NCI-H82 (cell line): ENCODE measurements at places on chromosomes 1 and 21.

DNA sequence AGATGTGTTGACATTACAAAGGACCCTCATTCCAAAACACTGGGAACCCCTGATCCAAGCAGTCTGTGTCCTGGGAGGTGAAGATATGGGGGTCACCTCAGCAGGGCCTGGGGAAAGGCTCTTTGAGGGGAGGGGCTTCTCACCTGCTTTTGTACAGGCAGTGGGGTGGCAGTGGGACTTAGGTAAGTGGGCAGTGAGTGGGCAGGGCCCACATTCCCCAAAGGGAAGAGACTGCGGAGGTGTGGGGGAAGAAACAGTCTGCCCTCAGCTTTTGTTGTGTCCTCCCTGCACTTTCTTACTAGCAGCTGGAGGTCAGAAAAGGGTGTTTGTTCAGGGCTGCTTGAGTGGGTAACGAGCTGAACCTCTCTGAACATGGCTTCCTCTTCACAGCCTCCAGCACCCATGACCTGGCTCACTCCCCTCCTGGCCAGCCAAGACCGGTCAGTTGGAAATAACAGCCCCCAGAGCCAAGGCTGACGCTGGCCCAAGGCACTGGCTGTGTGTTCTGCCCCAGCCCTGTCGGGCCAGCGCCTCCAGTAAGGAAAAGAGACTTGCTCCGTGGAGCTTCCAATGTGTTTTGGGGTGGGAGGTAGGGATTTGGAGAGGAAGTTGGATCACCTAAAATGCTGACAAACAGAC is 173.5 kb downstream of the PSMG1 start:
- DNase-seq = no peak

DNA sequence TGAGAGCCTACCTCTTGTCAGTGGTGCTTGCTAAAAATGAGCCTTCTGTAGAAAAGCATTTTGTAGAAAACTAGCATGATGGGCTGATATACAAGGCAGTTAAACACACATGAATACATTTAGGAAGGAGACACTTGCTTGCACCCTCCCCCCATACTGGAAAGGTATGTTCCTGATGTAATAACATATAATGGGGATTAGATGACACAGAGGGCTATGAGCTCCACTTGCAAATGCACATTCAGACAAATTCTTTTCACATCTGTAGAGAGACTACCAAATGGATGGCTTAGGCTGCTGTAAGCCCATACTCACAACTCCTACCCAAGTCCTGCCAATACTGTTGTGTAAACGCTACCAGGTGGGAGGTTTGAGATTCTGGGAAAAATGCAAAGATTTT is 634.0 kb downstream of the SMYD3 start:
- DNase-seq = no peak

GRCh38 chr1:60916906-60917305 is 165.5 kb upstream of the NFIA start:
- peak; percentile 98 for DNase-seq

DNA sequence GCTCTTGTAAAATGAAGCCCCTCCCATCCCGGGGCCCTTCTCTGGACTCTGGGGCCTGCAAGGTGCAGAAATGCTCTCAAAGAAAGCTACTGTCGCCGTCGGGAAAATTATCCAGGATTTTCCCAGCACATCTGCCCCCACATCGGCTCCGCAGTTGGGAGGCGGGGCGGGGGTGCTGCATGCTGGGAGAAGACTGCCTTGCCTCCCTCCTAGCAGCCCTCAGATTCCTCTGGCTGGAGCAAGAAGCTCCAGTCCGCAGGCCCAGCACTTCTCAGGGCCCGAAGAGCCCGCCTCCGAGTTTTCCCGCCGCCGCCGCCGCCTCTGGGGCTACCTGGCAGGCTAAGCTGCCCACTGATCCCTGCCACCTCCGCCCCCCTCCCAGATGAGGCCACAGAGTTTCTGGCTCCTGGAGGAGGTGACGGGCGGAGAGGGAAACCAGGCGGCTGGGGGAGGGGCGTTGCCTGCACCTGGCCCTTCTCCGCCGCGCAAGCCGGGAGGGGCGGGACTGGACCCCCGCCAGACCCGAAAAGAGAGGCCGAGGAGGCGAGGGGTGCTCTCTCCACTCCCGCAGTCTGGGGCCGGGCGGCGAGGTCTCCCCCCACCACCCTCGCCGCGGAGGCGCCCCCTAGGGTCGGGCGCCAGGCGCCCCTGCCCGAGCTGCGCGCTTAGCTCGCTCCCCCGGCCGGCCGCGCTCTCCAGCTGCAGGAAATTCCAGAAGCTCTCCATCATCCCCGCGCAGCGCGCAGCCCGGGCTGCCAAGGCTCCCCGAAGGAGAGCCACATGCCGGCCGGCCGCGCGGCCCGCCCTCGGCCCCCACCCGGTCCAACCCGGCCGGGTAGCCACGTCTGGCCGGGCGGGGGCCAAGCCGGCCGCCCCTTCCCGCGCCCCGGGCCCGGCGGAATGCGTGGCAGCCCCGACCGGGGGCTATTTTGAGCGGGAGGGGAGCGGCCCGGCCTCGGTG is 28.8 kb downstream of the AHDC1 start:
- DNase-seq = peak; percentile 91

GRCh38 chr21:46205766-46206162 is 21.5 kb upstream of the SPATC1L start:
- DNase-seq = no peak

DNA sequence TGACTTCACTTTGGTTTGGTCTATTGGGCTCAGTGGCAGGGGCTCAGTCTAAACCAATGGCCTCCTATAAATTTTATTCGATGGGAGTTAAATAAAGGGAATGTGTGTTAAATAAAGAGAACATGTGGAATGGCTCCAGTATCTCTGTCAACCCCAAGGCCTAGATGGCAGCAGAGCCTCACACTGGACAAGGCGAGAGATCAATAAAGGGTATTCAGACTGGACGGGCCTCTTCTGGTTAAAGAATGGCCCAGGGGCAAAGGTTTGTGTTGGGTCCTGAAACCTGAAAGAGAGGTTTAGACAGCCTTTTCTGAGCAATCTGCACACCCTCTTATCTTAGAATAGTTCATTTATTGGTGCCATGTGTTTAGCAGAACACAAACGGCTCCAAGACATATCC is 34.7 kb downstream of the SH3BP5L start:
- no peak for DNase-seq

DNA sequence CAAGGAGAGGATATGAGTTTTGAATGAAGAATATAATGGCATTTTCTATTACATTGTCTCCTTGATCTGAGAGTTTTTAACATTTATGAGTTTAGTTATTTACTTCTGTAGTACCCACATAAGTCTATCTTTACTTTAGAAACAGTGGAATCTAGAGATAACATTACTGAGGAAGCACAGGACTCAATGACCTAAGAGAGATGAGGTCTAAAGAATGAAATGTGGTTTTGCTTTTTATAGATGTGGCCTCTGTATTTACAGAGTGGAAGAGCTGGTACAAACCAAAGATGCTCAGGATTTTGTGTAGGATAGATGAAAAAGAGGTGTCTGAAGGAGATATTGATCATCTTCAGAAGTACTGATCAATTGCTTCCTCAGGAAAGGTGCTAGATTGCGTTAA is 177.3 kb downstream of the KCTD3 start:
- DNase-seq = no peak

GRCh38 chr1:26781206-26781825 is 6.4 kb upstream of the PIGV start:
- DNase-seq = no peak
